GM20000 (cell line): ENCODE measurements at places on chromosomes 1 and 21.

- no peak for DNase-seq
These were observed 565.8 kb upstream of the USP24 start for GRCh38 chr1:55781003-55781402.

GRCh38 chr1:235494531-235494930 lies 9.7 kb downstream of the B3GALNT2 start:
- no peak for DNase-seq

GRCh38 chr1:2952371-2952770 lies 68.9 kb upstream of the ACTRT2 start:
- no peak for DNase-seq

DNA sequence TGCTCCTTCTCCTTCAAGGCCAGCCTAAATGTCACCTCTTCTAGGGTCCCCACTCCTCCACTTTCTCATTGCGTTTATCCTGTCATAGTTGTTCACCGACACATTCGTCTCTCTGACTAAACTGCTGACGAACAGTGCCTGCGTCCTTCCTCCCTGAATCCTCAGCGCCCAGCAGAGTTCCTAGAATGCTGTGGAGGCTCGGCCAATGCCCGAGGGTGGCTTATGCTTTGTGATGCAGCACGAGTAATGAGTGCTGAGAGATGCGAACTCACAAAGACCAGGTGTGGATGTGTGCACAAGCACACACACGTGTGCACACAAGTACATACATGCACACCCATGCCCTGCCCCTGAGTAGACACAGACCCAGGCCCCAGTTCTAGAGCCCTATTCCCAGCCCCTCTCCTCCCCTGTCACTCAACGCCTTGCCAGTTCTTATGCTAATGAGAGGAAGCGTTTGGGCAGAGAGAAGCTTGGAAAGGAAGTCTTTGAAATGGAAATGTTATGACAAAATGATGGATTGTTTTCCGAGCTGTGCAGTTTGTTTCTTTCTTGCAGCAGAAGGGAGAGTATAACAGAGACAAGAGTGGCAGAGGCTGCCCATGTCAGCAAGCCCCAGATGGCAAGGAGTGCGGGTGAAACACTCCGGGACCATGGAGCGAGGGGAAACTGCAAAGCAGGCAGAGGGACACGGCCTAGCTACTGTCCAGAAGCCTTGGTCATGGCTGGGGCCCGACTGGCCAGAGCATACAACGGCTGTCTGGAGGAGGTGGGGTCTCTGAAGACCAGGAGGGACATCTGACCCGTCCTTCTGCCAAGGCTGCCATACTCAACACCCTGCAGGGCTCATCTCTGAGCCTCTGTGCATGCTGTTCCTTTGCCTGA lies 24.2 kb downstream of the KCNA10 start:
- no peak for DNase-seq

DNA sequence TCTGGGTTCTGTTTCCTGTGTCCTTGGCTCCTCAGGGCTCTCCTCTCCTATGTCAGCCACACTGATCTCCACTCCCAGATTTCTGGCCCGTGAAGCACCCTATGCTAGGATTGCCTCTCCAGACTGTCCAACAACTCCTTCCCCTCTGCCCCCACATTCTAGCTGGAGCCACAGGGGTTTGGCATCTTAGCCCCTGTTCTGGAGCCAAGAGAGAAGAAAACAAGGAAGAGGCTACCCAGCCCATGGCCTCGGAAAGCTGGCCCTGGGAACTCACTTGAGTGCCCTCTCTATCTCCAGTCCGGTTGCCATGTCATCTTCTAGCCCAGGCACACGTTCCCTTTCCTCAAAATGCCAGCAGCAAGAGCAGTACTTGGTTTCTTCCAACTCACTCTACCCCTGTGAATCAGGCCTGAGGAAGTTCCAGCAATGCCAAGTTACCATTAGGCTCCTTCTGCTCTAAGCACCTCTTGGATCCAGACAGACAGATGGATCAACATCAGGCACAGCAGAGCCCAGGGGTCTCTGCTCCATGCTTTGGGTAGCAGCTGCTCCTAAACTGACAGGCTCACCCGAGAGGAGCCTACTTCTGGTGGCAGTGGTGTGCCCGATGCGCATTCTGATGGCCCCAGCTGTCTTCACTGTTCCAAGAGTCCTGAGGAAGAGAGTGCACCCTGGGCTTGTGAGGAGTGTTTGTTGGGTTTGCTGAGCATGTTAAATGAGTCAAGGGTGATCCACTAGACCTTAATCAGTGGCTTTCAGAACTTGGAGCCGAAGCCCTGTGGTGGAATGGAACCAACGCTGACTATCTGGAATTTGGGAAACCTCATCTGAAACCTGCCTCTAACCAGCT lies 11.6 kb upstream of the GPR61 start:
- no peak for DNase-seq

GRCh38 chr1:4825800-4826450 lies 171.5 kb downstream of the AJAP1 start:
- DNase-seq, result peak; percentile 45

DNA sequence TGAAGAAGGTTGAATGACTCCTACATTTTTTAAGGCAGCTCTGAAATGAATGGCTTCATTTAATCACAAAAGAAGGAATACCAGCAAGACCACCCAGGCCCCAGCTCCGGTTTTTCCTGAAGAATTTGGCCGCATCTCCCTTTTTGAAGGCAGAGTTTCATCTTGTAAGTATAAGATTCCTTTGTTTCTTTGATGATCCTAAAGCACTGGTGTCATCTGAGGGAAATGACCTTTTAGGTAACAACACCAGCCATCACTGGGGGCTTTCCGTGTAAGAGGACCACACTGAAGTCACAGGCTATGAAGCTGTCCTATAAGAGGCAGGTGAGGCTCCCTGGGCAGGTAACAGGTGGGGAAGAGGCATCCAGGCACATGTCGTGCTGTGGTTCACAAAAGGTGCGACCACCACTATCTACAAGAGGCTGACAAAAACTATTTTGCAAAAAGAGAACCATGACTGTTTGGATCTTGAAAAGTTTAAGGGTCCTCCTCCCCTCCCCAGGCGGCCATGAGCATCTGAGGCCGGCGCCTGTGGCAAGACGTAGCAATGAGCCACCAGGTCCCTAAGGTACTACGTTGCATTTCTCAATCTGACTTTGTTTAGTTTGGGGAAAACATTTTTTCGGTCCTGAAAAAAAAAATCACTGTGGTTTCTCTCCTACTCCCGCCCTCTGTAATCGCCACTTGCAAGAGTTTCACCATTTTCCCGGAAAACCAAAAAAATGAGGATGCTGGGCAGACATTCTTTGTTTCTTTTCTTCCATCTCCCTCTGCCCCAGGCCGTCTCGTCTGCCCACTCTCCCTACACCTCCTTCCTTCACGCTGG lies 46.3 kb upstream of the IRF2BP2 start:
- no peak for DNase-seq

DNA sequence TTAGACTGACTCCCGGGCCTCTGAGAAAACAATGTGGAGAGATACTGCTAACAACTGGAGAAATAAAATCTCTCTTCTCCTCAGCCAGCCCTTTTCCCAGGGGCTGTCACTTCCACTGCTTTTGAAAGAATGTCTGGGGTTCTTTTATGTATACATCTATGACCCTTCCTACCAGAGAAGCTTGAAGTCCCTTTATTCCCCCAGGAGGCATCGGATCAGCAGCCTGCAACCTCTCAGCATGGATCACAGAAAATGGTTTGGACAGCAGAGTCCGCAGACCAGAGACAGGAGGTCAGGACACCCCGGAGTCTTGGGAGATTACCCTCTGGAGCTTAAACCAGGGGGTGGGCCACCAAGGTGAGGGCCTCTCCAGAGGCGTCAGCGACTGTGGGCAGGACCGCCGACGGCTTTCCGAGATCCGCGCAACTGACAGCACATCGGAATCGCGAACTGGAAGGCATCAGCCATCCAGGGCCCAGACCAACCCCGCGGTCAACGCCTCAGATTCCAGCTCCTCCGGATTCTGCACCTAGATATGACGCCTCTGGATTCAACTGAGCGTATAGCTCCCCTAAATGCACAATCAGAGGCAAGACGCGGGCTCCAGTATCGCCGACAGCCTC lies 1.0 kb downstream of the EPHA10 start:
- DNase-seq, result no peak

DNA sequence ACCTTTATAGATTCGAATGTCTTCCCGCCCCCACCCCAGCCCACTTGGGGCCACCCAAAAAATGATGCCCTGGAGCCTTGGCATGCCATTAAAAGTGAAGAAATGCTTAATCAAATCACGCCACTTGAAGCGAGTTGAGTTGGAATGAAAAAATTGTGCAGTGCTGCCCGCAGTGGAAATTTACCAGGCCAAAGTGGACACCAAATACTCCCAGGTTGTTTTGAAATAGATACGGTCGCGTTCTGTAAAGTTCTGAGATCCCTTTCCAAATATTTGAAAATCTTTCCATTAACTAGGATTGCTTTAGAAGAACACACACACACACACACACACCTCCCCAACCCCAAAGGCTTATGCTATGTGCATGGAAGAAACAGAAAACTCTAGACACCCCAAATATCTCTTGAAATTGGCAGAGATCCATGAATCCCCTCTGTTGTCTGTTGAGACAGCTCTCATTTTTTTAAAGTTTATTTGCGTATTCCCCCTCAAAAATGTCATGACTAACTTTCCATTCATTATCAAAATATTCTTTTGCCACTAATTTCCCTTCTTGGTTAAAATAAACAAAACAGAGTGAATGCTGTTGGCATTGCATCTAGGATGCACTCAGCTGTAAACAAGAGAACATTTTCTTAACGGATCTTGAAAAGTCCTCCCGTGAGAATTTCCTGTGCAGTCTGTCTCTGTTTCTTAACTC lies 142.3 kb upstream of the KCNE2 start:
- no peak for DNase-seq

DNA sequence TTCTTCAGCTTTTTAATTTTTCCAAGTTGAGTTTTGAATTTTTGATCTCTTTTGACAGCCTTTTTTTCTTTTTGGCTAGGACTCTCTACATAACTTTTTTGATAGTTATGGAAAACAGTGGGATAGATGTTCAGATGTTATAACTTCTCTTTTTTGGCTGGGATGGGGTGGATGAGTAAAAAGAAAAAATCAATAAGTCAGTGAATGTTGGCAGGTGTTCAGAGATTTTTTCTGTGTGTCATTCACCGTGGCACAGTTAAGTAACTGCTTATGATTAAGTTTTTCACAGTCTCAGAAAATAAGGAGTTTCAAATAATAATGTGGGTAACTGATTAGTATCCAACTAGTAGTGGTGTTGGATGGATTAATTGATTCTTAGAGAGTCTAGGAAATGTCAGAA lies 24.0 kb downstream of the HS2ST1 start:
- no peak for DNase-seq

DNA sequence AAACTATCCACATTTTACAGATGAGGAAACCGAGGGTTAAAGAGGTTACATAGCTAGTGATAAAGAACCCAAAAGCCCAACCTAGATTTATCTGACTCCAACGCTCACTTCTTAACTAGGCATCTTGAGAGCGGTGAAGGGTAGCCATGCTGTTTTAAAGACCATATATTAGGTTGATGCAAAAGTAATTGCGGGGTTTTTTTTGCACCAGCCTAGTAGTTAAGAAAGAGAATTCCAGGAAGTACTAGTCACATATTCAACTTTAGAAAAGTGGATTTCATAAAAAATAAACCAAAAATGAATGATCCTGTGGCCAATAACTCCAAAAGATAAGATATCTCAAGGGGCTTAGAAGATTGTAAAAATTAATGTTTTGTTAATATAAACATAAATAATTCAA lies 162.1 kb downstream of the GLUL start:
- DNase-seq, result no peak

DNA sequence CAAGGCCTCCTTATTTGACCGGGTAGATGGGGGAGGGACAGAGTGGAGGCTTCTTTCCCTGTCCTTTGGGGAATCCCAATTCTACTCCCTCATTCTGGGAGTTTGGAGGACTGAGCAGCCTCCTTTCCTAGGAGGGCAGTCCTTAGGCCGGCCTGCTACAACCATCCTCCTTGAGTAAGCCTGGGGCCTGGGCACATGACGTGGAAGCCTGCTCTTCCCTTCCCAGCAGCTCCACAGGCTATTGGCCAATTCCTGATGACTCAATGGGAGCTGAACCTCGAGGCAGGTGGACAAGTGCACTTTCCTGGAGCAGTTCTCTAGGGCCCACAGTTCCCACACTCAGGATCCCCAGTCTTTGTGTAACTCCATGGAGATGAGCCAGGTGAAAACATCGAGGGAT lies 3.1 kb downstream of the KCNA10 start:
- DNase-seq, result no peak

- DNase-seq, result peak; percentile 66
These were observed at the start of gene IGSF9 for GRCh38 chr1:159945483-159946241. TSS of gene IGSF9 (minus strand) at chr1:159945613. CDS start at chr1:159943454, 2,159 bp downstream.
